ENCODE measurements at places on chromosomes 5 and 9.

- DNase-seq = no peak
These were observed 23.5 kb upstream of the SUSD1 start for GRCh38 chr9:112198646-112199045.

DNA sequence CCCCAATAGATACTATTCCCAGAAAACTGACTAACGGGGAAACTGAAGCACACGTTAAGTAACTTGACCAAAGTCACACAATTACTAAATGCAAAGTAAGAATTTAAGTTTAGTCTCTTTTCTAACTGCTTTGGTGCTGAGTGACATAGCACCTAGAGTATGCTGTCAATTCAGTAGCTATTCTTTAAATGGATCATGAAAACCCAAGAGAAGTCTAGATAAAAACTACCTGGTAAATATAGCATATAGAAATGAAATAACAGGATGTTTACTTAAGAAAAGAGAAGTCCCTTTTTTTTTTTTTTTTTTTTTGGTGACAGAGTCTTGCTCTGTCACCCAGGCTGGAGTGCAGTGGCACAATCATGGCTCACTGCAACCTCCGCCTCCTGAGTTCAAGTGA is 129.2 kb downstream of the PDE4D start:
- DNase-seq = no peak

DNA sequence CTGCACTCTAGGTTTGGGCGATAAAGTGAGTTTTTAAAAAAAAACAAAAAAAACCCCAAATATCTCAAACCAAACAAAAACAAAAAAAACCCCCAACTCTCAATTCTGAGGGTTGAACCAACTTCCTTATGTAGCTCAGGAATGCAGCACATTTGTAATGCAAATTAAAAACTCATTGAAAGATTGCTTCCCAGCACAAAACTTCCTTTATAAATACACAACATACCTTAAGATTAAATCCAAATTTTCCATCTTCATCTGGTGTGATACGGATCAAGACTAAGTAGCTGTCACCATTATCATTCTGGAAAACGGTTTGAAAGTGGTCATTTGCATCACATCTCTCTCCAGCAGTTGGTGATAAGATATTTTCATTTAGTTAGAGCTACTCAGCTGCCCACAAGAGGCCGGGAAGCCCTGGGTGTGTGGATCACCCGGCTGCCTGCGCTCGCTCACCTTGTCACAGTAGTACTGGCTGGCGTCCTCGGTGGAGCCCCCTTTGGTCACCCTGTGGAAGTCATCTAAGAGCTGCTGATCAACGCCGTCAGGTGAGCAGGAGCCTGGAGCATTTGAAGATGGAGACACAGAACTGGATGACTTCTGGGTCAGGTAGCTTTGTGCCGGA is 88.2 kb downstream of the PTPN3 start:
- DNase-seq = no peak

GRCh38 chr5:90557871-90558270 is 726 bp upstream of the ADGRV1 start:
- DNase-seq = no peak

DNA sequence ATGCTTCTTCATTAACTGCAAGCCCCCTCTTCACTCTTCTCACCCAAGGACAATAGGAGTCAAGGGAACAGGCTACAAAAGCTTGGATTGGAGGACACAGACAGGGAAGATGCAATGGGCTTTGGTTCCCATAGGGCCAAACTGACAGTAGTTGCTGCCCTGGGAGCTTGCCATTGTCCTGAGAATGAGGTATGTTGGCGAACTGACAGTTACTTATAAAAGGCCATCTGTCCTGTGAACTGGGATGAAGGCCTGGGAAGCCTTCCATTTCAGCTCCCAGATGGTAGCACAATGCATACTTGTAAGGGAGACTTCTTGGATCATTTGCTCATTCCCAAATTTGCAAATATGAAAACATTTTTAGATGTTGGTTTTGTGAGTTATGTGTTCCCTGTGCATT is 88.9 kb downstream of the SNCAIP start:
- no peak for DNase-seq

DNA sequence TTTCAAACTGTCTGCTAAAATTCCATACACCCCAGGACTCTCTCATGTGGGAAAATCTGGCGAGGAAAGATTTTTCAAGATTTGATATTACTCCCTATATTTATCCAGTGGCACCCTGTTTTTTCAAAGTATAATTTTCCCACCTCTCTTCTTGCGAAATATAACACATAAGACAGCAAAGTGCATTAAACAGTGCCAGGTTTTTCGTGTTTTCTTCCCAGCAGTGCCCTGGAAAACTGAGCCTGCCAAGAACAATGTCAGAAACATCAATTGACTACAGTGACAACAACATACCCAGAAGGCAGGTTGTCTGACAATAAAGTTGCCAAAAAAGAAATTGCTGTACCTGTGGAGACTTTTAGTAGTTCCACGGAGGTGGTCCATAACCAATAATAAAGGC is 545.0 kb upstream of the ZNF608 start:
- DNase-seq = no peak

DNA sequence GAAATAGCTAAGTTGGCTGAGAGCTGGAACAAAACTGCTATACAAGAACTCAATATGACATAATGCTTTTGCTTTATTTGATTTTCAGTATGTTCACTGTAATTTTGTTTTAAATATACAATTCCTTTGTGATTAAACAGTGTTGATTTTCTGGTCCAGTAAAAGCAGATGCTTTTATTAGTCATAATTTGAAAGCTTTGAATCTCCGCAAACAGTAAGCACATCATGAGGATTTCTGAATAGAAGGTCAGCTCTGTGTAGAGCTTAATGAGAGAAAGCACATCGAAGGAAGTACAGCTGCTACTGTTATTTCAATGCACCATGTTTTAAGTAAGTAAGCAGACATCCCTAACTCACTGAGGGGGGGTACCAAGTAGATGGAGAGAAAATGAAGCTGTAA is 701.3 kb upstream of the ACO1 start:
- DNase-seq = no peak

- no peak for DNase-seq
These were observed 35.5 kb downstream of the RNF38 start for GRCh38 chr9:36364577-36364976.

- no peak for DNase-seq
These were observed 430.1 kb upstream of the WWC1 start for GRCh38 chr5:167861129-167861927.

- no peak for DNase-seq
These were observed 73.9 kb downstream of the GOLPH3 start for GRCh38 chr5:32100230-32100629.

DNA sequence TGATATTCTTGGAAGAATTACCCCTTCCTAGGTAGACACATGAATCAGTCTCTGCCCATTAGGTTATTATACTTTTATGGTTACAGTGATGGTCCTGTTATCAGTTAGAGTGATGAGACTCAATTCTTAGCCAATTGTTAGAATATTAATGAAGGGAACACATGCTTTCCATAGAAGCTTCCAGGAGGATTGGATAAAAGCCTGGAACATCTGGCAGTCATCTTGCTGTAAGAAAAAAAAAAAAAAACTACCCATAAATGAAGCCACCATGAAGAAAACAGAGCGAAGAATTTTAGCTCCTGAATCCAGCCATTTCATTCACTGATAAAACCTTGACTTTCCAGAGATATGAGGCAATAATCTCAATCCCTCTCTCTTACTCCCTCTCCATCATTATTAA is 262.5 kb upstream of the GRIN3A start:
- DNase-seq = no peak

DNA sequence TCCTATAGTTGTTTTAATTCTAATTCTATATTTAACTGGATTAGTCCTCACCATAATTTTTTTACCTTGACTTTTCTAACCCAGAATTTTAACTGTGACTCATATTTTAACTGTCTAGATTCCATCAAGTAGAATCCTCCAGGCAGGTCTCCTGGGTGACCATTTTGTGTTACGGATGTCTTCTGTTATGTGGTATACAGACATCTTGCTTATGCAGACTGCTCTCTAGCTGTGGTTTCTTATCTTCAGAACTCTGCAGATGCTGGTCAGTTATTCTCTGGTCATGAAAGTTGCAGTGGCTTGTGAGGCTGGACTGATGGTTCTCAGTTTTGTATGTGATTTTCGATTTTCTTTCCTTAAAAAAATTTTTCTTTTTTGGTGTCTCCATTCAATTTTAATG is 139.4 kb downstream of the ATG10 start:
- no peak for DNase-seq

GRCh38 chr5:115649541-115649940 is 23.7 kb upstream of the TMED7 start:
- DNase-seq = no peak

DNA sequence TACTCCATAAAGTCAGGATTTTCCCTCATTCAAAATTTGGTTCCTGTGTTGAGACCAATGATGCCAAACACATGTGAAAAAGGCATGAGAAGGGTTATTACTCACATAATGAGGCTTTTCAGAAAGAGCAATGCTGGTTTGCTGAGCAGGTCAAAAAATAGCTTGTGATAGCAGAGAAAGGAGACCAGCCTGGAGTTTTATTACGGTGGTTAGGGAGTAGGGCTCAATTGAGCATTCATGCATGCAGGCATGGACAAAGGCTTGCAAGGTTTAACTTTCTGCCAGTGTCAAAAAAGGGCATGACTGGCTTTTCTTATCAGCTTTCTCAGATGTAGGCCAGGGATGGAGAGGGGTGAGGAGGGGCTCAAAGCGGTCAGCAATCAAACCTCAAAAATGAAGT is 628.3 kb downstream of the DNAH5 start:
- no peak for DNase-seq

DNA sequence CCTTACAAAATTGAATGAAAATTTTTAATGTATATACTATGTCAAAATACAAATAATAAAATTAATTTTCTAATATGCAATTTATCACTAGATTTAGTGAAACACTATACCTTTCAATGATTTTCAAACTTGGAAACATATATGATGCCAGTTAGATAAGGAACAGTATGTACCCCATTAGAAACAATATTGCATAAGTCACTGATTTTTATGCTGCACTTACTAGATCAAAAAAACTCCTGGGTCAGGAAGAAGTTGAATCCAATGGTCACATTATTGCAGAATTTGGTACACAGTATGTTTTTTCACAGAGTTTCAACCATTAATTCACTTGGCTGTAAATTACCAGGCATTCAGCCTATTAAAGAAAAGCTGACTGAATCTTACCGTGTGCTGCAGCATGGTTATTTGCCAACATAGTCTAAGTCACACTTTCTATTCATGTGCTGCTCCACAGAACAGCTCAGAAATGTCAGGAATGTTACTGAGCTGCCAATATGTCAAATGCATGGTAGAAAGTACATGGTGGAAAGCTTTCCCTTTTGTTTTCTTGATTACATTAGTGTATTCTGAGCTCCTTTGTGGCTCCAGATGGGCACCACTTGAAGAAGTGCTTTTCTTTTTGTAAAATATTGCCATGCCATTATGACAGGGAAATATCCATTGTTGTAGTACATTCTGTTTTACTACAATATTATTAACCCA is 9.9 kb upstream of the PRR16 start:
- no peak for DNase-seq

- no peak for DNase-seq
These were observed 91.1 kb upstream of the FBN2 start for GRCh38 chr5:128629157-128629556.

- DNase-seq = no peak
These were observed 135.4 kb upstream of the MAP1B start for GRCh38 chr5:71971862-71972261.

DNA sequence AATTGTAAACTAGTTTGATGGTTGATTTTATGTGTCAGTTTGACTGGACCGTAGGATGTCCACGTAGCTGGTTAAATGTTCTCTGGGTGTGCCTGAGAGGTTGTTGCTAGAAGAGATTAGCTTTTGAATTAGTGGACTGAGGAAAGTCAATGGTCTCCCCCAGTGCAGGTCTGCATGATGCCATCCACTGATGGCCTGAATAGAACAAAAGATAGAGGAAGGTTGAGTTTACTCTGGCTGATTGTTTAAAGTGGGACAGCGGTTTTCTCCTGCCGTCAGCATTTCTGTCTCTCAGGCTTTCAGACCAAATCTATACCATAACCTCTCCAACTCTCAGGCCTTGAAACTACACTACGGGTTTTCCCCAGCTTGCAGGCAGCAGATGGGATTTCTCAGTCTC is 899.2 kb upstream of the WWC1 start:
- DNase-seq = no peak

DNA sequence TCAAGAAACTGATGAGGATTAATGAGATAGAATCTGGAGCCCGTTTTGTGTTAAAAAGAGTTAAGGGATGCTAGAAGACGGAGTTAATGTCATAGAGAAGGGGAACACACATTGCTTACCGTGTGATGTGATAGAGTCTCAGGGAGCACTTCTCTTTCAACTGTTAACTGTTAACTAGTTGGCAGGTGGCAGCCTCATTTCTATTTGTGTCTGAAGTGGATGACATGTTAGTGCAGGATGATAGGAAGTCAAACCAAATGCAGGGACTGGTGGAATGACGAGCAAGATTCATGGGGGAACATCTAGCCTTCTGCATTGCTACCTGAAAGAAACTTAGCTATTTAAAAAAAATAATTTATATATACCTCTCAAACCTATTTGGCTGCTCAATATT is 222.7 kb downstream of the MAST4 start:
- no peak for DNase-seq

DNA sequence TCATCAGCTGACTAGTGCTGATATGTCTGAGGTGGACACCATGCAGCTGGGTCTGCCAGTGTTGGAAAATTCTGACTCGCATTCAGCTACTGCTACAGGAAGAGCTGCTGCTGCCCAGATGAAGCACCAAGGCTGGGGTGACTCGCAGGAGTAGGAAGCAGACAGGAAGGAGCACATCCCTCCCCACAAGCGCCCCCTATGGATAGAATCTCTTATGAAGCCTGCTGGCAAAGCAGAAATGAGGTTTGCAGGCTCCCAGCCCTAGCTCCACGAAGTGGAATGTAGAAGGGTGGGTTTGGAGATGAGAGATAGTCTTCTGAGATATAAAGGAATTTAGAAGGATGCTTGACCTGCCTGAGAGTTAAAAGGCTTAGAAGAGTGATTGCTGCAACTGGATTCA is 443.0 kb downstream of the ACTL7B start:
- DNase-seq = no peak

DNA sequence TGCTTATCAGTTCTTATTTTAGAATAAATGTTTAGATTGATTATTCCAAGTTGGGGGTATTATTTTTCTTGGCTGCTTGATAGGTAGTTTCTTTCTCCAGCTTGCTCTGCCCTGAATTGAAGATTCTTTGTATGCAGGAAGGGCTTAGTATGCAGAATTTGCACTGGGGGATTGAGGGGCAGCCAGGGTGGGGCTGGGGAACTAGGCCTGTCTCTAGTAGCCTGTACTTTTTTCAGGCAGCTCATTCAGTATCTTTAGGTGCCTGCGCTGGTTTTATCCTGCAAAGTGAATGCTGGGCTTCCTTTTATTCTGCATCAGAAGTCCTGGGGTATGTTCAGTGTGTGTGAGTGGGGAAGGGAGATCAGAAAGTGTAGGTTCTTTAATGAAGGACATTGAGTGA is 228.3 kb upstream of the ELL2 start:
- DNase-seq = no peak

GRCh38 chr9:8531826-8532415 is 732.3 kb upstream of the DMAC1 start:
- DNase-seq = no peak

GRCh38 chr5:140962190-140962589 is 4.1 kb upstream of the PCDHAC2 start:
- DNase-seq = no peak

GRCh38 chr5:76524868-76525267 is 98.3 kb downstream of the F2RL2 start:
- no peak for DNase-seq

- no peak for DNase-seq
These were observed 124.4 kb upstream of the C6 start for GRCh38 chr5:41337724-41338123.

GRCh38 chr9:6723881-6724420 is 33.8 kb upstream of the KDM4C start:
- DNase-seq = no peak

- DNase-seq = no peak
These were observed 40.1 kb downstream of the TRPM6 start for GRCh38 chr9:74847478-74848152.

Measured in cortex of kidney (tissue), 1 donor.